ENCODE measurements at places on chromosomes 7 and 10.

- DNase-seq, result peak; percentile 86
These were observed 55.0 kb upstream of the AKR1E2 start for GRCh38 chr10:4770801-4771553.

DNA sequence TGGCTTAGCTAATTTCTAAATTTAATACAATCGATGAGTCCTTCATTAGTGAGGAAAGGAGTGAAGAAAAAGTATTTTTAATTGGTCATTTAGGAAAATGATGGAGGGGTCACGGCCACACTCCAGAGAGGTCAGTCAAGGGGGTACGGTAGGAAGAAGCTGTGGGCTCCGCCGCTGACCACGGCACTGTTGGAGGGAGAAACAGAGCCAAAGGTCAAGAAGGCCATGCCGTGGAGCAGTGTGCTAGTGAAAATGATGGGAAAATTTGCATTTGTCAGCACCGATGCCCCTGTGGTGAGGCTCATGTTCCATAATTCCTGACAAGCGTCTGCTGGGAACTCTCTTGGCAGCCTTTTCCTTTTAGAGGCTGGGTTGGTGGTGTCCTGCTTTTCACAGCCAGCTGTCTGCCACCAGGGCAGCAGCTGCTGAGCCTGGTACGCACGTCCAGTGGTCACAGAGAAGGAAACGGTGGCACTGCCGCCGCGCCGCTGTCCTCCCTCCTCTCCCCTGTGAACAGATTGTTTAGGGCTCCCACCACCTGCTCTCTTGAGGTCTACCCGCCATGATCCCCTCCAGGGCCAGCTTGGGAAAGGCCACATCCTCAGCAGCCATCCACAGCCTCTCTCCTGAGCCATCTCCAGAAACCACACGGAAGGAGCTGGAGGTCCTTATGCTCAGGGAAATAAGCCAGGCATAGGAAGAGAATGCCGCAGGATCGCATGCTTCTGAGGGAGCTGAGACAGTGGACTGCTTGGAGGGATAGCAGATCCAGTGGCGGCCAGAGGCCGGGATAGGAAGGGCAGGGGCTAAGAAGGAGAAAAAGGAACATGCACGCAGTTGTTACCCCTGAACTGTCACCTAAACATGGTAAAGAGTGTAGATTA is 263.7 kb upstream of the PPP2R2D start:
- no peak for DNase-seq

GRCh38 chr10:124693396-124693795 is 50.8 kb downstream of the FAM53B start:
- no peak for DNase-seq

DNA sequence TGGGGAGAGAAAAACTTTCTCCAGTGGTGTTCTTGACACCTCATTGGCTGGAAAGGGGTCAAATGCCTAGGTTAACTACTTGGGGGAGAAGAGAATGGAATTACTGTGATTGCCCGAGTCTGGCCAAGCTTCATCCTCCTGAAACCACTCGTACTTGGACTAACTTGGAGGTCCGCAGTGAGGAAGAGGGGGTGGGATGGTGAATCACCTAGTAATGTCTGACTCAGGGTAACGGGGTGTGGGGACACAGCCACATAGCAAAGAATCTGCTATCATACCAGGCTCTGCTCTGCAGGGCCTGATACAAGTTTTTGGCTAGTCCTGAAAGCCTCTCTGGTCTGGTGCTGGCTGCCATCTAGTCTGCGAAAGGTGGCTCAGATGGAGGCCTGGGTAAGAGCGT is 190.9 kb downstream of the RPS24 start:
- no peak for DNase-seq

GRCh38 chr10:5937016-5937415 is 40.3 kb downstream of the IL15RA start:
- DNase-seq, result no peak

Data from suppressor macrophage treated with lipopolysaccharide for 4 hours (primary cell).